Stimulated activated CD4-positive, alpha-beta T cell treated with anti-CD3 and anti-CD28 coated beads, TNF-alpha, amount 100 ng/mL, for 4 hours (primary cell): ENCODE measurements at places on chromosomes 16 and 17.

- DNase-seq, result no peak
Observed at GRCh38 chr17:44217738-44218343, 1.6 kb downstream of the UBTF start.

GRCh38 chr17:39360537-39360936 lies 40.9 kb downstream of the FBXL20 start:
- no peak for DNase-seq

DNA sequence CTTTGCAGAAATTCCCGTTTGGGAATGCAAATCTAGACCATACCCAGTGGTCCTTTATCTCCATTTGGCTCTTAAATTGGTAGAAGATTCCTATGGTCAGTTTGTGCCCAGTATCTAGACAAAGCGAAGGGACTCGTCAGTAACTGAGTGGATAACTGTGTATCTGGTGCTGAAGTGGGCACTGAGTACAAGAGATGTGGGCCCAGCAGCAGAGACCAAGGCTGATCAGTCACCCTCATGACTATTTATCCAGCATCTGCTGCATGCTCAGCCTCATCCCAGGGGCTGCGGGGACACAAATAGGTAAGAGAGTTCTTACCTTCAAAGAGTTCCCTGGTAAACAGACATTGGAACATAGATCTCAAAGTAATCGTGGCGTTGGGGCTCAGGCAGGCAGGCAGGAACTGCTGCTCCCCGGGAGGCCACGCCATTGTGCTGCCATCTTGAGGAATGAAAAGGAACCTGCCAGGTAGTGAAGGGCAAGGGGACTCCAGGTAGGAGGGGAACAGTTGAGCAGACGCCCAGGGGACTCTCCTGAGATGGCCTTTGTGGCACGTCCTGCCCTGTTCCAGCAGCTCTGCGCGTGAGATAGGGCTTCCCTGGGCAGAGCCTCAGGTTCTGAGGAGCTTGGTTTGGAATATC lies 10.3 kb downstream of the NT5M start:
- DNase-seq, result no peak

DNA sequence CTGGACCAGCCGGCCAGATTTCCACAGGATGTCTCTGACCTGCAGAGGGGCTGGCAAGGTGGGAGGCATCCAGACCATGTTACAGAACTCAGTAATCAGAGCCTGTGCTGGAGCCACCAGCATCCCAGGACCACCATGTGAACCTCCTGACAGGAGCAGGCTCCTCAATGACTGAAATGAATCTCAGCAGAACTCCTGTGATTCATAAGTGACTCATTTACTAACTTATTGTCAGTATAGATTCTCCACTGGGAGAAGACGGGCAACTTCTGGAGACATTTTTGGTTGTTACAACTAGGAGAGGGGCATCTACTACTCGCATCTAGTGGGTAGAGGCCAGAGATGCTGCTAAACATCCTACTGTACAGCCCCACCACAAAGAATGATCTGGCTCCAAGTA lies 3.1 kb upstream of the WWOX start:
- DNase-seq, result no peak
